ENCODE measurements at places on chromosomes 3 and 15.

- peak; percentile 44 for DNase-seq
Observed at GRCh38 chr15:74302821-74303359, 64.6 kb downstream of the CYP11A1 start.

DNA sequence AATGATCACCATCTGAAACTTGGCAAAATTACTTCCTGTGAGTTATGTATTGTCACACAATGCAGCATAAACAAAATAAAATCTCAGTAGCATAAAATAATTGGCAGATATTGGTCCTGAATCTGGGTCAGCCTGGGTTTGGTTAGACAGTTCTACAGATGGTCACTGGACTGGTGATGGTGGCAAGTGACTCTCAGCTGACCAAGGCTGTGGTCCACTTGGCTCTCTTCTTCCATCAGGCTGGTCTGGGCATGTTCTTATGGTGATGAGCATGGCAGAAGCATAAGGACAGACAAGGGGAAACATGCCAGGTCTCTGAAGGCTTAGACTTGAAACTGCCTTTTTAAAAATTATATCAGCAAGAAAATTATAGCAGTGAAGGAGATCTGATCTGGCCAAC is 1205.0 kb upstream of the EPHA6 start:
- no peak for DNase-seq

DNA sequence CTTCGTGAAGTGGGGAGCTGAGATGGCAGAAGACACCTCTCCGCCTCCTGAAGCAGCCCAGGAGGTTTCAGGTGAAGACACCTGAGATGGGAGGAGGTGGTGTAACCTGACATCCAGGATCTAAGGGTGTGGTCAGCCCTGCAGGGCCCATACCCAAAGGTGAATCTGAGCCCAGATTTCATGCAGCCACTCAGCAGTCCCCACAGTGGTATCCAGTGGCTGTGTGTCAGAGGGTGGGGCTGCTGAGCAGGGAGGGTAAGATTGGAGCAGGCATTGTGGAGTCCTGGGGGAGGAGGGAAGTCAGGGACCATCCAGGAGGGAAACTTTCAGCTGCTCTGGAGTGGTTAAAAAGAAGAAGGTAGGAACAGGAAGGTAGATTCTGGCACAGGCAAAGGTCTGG is 46.0 kb upstream of the SMAD6 start:
- DNase-seq = no peak

- DNase-seq = no peak
Observed at GRCh38 chr15:99440551-99441443, 125.0 kb upstream of the MEF2A start.

DNA sequence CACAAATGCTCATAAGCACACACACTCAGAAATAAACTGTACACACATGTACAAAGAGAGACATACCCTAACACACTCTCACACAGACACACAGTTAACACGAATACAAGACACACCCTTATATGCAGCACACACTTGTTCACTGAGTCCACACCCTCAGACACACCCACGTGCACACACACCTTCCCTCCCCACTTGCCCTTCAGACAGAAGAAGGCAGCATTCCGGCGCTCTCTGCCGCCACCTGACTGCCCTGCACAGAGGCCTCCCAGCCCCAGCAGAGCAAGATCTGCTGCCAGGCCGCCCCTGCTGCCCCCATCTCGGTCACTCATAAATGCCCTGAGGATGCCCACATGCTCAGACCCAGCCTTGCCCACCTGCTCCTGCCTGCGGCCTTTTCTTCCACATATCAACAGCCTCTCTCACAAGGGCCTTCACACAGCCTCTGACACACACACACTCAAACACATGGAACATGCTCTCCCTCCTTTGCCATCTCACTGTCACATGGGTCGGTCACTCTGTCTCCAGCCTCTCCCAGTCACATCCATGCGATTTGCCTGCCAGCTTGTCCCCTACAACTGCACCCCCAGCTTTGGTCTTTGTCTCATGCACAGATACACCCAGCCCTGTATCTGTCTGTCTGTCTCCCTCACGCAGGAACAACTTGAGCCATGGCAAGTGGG is 71.1 kb downstream of the EPHB3 start:
- no peak for DNase-seq

DNA sequence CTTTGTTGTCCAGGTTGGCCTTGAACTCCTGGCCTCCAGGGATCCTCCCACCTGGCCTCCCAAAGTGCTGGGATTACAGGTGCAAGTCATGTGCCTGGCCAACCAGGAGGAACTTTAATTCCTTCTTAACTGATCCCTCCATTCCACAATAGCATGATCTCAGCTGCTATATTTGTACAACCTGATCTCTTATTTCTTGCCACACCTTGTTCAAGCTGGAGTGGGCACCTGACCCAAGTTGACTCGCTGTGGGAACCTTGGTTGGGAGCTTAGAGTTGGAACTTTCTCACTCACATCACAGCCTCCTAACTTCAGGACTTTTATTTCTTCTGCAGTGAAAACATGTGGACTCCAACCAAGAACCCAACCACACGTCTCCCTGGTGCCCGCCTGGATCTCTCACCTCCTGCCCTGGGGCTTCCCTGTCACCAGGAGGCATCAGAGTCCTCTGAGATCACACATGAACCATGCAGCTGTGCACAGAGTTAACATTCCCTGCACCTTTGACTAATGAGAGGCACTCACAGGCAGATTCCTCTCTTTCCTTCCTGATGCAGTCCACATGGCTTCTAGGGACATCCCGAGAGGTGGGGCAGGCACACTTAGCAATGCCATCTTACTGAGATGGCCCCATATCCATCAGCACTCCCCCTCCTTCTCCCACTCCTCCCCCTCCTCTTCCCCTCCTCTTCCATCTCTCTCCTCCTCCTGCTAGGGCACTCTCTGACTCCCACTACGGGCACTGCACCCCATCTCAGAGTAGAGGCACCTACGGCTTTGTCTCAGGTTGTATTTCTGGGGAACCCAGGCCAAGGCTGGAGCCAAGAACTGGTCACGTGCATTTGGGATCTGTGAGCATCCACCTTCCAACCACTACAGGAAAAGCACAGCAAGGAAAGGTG is 9.7 kb upstream of the CYFIP1 start:
- DNase-seq = no peak

- peak; percentile 61 for DNase-seq
Observed at GRCh38 chr3:189839576-189839975, 208.4 kb downstream of the TP63 start.

- no peak for DNase-seq
Observed at GRCh38 chr3:143808030-143808429, 40.2 kb downstream of the SLC9A9 start.

- peak; percentile 68 for DNase-seq
Observed at GRCh38 chr3:110384601-110385000, 687.0 kb upstream of the NECTIN3 start.

- peak; percentile 72 for DNase-seq
Observed at GRCh38 chr3:8529181-8529637, 27.6 kb downstream of the LMCD1 start.

DNA sequence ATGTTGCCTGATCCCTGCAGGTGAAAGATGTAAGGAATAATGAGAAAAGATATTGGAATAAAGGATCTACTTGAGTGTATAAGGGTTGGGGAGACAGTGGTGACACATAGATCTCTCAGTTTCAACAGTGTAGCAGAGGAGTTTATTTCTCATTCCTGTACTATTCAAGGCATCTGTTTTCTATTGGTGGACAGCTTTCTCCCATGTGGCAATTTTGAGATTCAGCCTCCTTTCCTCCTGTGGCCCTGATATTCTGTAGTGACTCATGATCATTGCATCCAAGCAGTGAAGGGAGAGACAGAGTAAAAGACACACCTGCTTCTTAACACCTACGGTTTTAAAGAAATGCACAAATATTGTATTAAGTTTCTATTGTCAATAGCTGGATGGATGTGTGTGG is 327.6 kb downstream of the GRM7 start:
- DNase-seq = no peak

GRCh38 chr15:81002331-81003096 is 1.8 kb downstream of the TLNRD1 start:
- DNase-seq = peak; percentile 28

DNA sequence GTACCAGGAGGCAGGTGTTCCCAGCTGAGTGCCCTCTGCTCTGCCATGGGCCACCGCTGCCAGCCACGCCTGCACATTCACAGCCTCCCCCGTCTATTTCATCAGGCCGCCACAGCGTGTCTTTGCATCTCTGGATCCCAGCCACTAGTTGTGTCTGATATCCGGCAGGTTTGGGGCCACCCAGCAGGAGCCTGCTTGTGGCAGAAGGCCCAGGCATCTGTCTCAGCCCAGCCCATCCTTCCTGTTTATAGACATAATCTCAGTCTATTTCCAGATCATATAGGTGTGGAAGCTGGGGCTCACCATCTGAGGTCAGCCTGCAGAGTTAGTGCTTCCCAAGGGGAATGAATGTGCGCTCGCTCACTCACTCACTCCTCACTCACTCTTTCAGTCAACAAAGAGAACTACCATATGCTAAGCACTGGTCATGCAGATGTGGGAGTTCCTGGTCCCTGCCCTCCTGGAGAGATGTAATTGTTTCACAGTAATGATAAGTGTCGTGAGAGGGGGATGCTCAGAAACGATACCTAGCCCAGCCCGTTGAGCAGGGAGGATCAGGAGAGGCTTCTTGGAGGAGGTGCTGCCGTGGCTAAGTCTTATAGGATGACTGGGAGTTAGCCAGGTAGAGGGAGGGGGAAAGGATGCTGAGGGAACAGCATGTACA is 60.6 kb downstream of the FGD5 start:
- peak; percentile 5 for DNase-seq

- no peak for DNase-seq
Observed at GRCh38 chr3:193843474-193844301, 250.7 kb downstream of the OPA1 start.

- no peak for DNase-seq
Observed at GRCh38 chr3:123054109-123054778, 12.6 kb upstream of the PDIA5 start.

DNA sequence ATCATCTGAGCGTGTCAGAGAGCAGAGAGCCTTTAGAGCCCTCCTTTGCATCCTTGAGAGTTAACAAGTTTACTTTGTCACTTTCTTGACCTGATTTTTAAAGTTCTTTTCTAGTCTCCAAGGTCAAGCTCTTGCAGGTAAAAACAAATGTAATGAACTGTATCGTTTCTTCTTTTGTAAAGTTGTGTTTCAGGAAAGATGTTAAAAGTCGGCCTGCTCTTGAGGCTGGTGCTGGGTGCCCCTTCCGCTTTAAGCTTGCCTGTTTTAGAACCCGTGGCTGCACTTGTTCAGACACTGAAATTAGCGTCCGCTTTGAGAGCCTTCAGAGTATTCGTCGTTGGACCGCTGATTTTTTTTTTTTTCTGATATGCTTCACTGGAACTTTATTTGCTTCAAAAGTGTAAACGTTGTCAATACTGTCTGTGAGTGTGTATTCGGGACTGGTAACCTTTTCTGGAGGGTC is 52.6 kb upstream of the ULK4 start:
- DNase-seq = peak; percentile 41

- no peak for DNase-seq
Observed at GRCh38 chr3:153970047-153970446, 151.1 kb upstream of the ARHGEF26 start.

DNA sequence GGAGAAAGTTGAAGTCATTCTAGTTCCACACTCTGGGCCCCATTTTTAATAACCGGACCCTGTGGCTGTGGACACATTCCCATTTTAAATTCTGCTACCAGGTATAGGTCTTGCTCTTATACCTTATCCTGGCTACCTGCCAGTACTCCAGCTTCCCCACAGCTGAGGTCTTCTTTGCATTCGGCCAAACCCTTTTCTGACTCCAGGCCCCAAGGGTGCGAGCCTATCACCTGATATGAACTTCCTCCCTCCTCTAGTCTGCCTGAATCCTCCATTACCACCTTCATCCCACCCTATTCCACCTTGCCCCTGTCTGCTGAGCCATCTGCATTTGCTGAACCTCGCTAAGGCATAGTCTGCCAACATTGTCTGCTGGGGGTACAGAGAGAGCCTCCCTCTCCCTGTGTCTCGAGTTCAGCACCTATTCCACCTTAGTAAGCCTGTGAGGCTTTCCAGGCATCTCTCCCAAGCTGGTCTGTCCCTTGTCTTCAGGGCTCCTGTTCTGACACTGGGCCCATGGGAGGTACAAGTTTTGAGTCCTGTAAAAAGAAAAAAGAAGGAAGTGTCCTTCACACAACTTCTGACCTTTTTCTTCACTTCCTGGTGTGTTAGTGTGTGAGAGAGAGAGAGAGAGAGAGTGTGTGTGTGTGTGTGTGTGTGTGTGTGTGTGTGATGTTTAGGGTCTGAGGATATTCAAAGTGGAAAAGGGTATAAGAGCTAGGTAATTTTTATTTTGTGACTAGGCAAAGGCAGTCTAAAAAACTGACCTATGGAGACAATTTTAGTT is 27.0 kb downstream of the PDE8A start:
- no peak for DNase-seq

DNA sequence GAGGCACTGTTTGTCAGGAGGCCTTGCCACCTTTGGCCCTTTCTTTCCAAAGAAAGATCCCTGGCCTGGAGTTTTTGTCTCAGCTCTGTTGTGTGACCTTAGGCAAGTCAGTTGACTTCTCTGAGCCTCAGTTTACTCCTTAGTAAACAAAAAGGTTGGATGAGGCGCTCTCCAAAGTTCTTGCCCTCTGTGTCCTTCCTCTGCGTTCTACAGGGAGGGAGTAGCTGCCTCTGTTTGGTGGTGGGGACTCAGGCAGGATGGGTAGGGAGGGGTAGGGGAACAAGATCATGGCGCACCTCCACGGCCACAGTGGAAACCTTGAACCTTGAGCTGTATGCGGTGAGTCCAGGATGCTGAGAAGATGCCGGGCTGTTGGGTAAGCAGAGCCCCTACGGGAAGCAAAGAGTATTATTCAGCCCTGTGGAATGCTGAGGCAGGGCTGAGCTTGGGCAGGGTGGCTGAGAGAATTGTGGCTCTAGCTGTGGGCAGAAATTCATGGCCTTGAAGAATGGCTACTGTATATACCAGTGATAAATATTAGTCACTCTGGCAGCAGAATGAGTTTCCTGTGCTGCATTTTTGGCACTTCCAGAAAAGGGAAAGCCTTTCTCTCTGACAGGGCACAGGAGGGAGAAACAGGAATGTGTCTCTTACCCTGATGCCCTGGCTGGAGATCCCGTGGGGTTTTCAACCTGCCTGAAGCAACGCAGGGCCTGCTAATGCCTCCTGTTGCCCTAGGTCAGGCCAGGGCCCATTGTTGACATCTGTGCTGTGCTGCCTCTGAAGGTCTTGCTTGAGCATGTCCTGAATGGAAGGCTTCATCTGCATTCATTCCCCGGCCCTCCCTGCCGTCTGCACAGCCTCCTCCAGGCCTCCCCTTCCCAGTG is 39.9 kb downstream of the SMAD3 start:
- peak; percentile 99 for DNase-seq

Measured in cardiac fibroblast (primary cell).